Hindlimb muscle (tissue), 1 donor: ENCODE measurements at places on chromosomes 4 and X. TPM values are rescaled to one million over a fixed set of nuclear protein-coding genes. Genes with fewer than 3 reads are reported as not detected.
A peak's percentile ranks its signal among the peaks of the same experiment; 100 is the strongest.

DNA sequence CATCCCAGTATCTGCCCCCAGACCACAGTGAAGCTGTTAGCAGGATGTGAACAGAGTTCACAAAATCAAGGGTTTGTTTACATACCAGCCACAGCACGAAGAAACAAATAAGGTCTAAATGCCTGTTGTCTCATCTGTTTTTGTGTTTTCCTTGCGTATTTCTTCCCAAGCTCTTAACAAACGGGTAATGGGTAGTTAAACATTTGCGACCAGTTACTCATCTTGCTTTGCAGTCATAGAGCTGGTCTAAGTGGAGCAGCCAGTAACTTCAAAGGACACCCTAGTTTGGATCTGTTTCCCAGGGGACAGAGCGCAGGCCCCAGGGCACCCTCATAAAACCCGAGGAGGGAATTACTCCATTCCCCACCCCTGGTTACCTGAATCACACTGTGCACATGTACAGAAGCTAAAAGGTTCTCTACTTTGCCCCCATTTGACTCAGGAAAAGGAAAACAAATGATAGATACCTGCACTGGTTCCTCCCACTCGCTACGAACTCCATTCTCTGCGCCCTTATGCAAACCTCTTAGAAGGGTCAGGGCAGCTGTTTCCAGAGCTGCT lies 68.8 kb downstream of the MAML3 start:
- no peak for DNase-seq

GRCh38 chr4:114180481-114180880 lies 201.0 kb upstream of the ARSJ start:
- DNase-seq: peak; percentile 21

DNA sequence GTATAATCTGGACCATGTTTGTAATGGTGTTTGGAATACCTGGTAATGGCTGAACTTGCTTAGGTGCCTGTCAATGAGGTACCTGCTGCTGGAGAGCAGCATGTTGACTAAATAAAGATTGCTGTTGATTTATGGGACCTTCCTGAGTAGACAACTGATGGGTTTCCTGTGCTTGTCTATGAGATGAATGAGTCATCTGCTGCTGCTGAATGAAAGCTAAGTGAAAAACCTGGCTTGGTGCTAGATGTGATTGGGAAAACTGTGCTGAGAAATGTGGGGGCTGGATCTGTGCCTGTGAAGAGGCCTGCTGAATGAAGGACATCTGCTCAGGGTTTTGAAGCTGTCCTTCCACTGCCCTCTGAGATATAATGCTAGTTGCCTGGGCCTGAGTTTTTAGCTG lies 69.6 kb downstream of the WNK3 start:
- peak; percentile 13 for DNase-seq

DNA sequence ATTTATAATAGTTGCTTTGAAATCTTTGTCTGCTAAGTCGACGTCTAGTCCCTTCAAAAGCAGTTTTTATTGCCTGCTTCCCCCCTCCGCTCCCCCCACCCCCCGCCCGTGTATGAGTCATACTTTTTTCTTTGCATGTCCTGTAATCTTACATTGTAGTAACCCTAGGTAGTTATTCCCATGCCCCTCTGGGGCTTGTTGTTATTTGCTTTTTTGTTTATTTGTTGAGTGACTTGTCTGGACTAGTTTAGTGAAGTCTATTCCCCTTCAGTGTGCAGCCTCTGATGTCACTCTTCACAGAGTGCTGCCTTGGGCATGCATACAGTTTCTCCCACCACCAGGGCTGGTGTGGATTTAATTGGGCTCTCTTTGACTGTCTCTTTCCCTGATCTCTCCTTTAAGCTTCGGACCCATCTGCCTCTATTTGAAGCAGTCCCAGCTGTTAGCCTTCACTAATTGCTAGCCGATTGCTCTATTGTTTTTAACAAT lies 86.2 kb downstream of the PPEF1 start:
- DNase-seq: no peak

- peak; percentile 7 for DNase-seq
Observed at GRCh38 chr4:89837993-89838390, 1.0 kb upstream of the SNCA start.

DNA sequence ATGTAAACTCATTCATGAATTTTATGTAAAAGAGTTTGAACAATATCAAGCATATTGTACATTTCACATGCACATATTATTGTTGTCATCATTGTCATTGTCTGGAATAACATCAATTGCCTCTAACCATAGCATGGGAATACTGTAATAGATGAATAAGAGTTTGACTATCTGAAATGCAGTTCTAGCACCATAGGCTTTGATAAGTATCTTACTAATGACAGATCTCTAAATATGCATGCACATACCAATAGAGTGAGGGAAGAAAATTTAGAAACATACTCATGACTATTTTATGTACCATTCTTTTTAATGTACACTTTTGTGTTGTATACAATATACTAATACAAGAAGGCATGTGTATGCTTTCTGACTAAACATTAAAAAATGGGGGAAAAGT lies 161.6 kb upstream of the SPRY1 start:
- DNase-seq: no peak

GRCh38 chr4:8297141-8297601 lies 27.6 kb downstream of the HTRA3 start:
- no peak for DNase-seq

- no peak for DNase-seq
Observed at GRCh38 chr4:98937986-98938720, 9.2 kb upstream of the EIF4E start.

The COL4A6 gene
- polyA plus RNA-seq: 2.6 TPM
